ENCODE measurements at places on chromosomes 6 and 20.

- no peak for DNase-seq
Observed at GRCh38 chr6:45697605-45698004, 318.1 kb downstream of the CLIC5 start.

- no peak for DNase-seq
Observed at GRCh38 chr6:169865346-169866139, 114.1 kb downstream of the ERMARD start.

DNA sequence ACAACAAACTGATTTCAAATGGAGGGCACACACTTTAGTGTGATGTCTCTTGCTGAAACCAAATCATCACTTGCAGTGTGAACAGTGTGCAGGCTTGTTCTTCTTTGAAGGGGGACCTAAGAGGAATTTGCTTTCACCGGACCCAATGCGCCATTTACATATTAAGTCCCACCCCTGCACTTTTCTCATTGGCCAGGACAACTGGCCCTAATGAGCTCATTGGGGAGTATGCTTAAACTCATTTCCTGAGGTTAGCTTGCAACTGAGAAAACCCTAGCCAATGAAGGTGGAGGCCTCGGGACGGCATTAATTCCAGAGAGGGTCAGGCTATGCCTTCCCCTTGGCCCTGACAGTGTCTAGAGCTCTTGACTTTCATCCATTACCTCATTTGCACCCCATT is 58.7 kb downstream of the VEGFA start:
- DNase-seq, result no peak

DNA sequence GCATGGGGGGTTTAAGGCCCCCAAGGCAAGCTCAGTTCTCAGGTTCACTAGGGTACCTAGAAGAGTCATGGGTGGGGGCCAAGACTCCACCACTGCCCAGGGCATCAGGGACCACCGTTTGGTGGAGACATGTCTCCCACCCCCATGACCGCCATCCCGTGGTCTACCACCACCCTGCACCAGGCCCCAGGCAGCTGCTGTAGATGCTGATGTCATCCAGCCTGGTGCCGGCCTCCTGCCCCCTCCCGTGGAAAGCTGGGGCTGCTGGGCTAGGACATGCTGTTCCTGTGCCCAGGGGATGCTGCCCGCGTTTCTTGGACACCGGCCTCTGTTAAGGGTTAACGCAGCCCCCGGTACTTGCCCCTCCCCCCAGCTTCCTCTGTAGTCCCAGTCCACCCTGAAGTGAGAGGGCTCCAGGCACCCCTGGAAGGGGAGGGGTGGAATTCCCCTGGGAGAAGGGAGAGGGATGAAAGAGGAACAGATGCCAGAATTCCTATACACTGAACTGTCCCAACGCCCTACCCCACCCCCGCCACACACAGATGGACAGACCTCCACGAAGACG is 587 bp downstream of the IP6K3 start:
- no peak for DNase-seq

GRCh38 chr6:155498370-155498769 is 42.7 kb upstream of the NOX3 start:
- DNase-seq, result no peak

GRCh38 chr6:158226655-158227512 is 58.7 kb downstream of the GTF2H5 start:
- no peak for DNase-seq

DNA sequence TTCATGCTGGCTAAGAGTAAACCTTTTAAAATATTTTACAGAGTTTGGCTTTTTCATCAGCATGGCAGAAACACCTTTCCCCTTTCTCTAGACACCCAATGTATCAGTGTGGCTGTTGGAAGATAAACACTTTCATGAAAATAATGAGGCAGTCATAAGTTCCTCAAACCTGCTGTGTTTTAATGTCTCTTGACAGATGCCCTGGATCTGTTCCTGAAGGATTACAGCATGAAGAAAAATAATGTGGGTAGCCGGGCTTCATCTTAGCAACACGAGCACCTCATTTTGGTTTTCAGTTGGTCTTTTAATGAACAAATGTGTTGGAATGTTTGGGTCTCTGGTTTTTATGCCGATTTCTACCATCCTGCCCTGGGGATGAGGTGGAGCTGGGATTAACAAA is 45.5 kb upstream of the UNC93A start:
- DNase-seq, result no peak

DNA sequence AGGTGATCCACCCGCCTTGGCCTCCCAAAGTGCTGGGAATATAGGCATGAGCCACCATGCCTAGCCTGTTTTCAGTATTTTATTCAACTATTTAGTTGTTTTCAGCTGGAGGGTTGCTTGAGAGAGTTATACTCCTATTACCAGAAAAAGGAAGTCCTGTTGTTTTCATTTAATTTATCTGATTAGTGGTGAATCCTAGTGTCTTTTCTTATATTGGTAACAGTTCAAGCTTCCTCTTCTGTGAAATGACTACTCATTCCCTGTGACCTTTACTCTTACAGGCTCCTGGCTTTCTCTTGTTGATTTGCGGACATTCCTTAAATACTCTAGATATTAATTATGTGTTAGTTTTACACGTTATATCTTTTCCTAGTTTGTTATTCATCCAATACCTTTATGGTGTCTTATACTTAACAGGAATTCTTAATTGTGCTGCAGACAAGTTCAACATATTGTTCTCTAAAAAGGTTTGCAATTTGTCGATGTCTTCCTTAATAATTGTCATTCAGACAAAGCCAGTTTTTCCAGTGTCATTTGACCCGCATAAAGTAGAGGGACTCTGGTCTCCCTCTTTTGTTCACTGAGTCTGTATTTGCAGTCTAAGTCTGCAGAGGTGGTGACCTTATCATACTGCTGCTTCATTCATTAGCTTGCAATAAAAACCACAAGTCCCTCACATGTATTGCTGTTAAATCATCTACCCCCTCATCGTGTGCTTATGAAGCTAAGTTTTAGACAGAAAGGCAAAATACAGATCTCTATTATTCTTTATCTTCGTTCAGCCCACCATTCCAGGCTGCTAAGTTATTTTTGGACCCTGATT is 51.4 kb downstream of the ZBTB9 start:
- no peak for DNase-seq

- DNase-seq, result peak; percentile 49
Observed at GRCh38 chr20:57628047-57628961, 8.1 kb upstream of the ZBP1 start.

GRCh38 chr20:60586269-60587050 is 628.2 kb downstream of the CDH26 start:
- no peak for DNase-seq

GRCh38 chr6:28944412-28944865 is 20.7 kb upstream of the TRIM27 start:
- peak; percentile 77 for DNase-seq

GRCh38 chr6:106620931-106621672 is 8.2 kb downstream of the RTN4IP1 start:
- no peak for DNase-seq

- DNase-seq, result no peak
Observed at GRCh38 chr6:158668707-158669103, 18.9 kb downstream of the SYTL3 start.

DNA sequence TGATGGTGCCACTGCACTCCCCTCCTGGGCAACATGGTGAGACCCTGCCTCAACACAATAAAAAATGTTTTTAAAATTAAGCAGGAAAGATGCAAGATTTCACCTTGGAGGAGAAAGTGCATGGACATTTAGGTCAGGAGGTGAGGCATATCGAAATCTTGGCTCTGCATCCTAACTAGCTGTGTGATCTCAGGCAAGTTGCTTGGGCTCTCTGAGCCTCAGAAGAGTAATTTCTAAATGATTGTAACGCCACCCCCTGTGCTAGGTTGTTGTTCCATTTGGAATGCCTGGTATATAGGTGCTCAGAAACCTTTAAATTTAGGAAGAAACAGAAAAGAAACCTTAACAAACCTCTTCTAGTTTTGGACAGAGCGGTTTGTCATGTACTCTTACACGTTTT is 35.9 kb upstream of the C20orf144 start:
- DNase-seq, result no peak

GRCh38 chr20:39112178-39112743 is 150.1 kb downstream of the DHX35 start:
- DNase-seq, result peak; percentile 3

DNA sequence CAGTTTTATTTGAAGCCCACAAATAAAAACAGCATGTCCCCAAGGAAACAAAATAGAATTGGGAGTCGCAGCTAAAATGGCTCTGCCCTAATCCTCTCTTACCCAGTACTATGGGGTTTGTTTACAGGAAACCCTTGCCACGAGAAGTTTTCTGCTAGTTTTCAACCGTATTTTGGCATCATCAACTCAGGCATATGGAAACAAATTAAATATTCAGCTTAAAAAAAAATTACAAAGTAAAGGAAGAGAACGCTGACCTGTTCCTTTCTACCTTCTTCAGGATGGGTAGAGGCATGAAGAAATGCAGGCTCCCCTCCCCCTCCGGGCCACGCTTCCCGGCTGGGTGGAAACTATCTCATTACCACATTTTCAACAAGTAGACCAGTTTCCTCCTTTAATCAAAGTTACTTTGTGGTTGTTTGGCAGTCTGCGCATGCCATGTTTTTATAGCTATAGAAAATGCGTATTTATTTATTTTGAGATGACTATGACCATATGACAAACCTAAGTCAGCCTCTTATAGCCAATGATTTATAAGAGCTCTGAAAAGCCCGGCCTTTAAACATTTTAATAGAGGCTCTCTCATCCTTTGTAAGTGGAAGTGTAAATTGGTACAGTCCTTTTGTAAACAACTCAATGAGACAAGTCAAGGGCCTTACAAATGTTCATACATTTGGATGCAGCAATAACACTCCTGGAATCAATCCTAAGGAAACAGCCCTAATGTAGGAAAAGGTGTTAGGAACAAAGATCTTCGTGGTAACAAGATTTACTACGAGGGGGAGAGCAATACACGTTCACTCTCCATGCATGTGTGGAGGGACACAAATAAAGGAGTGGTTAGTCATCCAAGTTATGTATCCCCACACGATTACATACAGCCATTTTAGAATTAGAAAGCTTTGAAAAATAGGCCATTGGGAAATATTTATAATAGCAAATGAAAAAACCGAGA is 16.1 kb upstream of the ZNF217 start:
- peak; percentile 82 for DNase-seq

DNA sequence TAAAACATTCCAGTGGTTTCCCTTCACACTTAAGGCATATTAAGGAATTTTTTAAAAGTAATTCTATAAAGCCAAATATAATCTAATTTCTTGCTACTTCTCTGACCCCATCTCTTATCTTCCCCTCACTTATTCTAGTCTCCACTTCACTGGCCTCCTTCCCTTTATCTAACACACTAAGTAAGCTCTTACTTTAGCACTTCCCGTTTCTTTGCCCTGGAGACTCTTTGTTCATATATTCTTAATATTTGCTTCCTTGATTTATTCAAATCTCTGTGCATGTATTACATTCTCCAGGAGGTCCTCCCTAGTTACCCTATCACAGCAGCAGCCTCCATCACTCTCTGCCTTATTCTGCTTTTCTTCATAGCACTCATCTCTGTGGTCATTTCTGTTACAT is 20.3 kb downstream of the GTPBP2 start:
- DNase-seq, result no peak

All from activated CD4-positive, alpha-beta T cell treated with anti-CD3 and anti-CD28 coated beads, Interleukin-2, amount 50 U/mL, for 48 hours (primary cell).